ENCODE measurements at places on chromosomes 16 and 17.

GRCh38 chr17:71405101-71405500 lies 715.7 kb upstream of the SOX9 start:
- DNase-seq: no peak

DNA sequence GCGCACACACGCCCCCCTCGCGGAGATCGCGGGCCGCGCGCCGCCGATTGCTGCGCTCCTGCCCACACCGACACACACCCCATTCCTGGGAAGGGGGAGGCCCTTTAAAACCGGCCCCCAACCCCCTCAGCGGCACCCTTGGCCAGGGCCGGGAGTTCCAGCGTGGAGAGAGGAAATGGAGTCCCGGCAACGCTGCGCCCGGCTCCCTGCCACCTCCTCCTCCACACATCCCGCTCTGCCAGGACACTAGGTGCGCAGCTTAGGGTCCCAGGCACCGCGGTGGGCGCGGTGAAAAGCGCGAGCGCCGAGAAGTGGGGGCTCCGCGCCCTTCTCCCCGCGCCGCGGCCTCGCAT lies 397 bp downstream of the CDC42EP4 start:
- DNase-seq: no peak

GRCh38 chr17:80955078-80955477 lies 36.6 kb upstream of the CHMP6 start:
- no peak for DNase-seq

- no peak for DNase-seq
Observed at GRCh38 chr17:83077411-83077810, 2.0 kb upstream of the METRNL start.

- no peak for DNase-seq
Observed at GRCh38 chr17:16439303-16439791, 24.0 kb downstream of the TRPV2 start.

DNA sequence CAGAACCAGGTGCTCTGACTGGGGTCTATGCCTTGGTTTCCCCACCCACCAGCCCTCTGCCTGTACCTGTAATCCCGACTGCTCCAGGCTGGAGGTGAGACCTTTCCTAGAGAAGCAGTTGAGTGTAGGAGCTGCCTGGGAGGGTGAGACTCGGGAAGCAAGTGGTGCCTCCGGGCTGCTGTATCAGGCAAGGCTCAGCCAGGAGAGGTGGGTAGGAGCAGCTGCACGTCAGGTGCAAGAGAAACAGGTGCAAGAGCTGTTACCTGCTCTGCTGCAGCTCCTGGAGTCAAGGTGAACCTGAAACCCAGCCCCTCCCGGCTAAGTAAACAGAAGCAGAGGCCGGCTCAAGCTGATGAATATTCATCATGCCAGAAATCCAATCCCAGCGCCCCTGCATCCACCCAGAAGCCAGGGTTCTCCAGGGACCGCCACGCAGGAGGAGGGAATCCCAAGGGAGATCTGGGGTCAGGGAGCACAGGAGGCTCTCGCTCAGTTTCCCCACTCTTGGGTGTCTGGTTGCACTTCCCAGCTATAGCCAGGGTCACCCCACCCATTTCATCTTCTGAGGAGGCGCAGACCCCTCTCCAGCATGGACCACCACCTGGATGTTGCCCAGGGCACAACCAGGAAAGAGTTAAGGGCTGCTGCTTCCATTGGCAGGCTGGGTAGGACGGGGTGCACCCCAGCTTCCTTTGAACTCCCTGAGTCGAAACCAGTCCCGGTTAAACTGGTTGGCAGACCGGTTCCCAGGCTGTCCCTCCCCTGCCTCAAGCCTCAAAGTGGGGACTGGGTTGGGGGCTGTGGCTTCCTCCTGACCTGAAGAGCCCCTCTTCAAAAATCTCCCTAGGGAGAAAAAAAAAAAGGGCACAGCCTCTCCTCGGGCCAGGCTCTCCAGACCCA lies at the start of gene PRR15L:
Gene PRR15L (minus strand): TSS at position 293 of the 900 bp plus-strand sequence. CDS start 4,649 bp downstream, outside the sequence.
- peak; percentile 43 for DNase-seq

GRCh38 chr16:51399908-51400670 lies 249.0 kb upstream of the SALL1 start:
- DNase-seq: no peak

GRCh38 chr17:69428252-69428980 lies 13.9 kb downstream of the MAP2K6 start:
- DNase-seq: no peak

DNA sequence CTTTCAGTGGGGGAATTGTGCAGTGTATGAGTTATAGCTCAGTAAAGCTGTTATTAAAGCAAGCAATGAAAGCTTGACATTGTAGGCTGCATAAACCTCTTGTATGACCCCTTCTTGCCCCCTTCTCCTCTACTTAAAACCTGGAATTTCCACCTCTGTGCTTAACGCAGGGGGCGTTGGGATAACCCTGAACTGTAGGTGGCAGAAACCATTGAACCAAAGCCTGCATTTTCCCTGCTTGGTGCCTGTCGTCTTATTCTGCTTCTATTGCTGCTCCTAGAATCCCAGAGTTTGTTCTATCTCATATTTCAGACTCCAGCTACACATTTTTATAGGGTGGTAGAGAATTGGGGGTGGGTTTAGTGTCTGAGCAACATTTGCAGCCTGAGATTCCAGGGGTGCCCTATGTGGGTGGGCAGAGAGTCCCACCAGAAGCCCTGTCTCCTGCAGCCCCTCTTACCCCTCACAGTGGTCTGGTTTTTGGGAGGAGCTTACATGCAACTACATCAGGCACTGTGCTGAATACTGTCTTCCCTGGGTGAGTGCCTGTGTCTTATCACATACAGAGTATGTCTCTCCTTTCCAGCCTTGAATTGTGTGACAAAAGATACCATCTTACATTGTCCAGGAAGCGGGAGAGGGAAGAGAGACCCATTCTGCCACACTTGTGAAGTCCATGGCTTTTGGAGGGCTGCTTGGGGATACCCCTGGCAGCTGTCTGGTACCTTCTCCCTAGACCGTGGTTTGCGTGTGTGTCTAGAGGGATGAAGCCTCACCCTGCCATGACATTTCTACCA lies 407.7 kb upstream of the EEF2KMT start:
- DNase-seq: no peak

DNA sequence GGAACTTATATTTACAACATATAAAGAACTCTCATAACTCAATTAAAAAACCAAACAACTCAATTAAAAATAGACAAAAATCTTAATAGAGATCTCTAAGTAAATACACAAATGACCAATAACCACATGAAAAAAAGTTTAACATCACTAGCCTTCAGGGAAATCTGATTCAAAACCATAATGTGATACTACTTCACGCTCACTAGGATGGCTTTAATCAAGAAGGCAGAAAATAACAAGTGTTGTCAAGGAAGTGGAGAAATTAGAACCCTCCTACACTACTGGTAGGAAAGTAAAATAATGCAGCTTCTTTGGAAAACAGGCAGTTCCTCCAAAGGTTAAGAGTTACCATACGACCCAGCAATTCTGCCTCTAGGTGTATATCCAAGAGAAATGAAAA lies 8.4 kb downstream of the PHF12 start:
- DNase-seq: no peak

- DNase-seq: no peak
Observed at GRCh38 chr17:9242497-9242881, 221.2 kb downstream of the NTN1 start.

- DNase-seq: no peak
Observed at GRCh38 chr16:51849715-51850114, 697.2 kb downstream of the TOX3 start.

GRCh38 chr16:30184891-30185682 lies 1.7 kb downstream of the CORO1A start:
- no peak for DNase-seq

- no peak for DNase-seq
Observed at GRCh38 chr17:39095309-39095686, 56.1 kb downstream of the PLXDC1 start.

- DNase-seq: no peak
Observed at GRCh38 chr16:12826559-12826958, 22.9 kb upstream of the CPPED1 start.

- DNase-seq: no peak
Observed at GRCh38 chr17:80504686-80505413, 28.4 kb upstream of the NPTX1 start.

DNA sequence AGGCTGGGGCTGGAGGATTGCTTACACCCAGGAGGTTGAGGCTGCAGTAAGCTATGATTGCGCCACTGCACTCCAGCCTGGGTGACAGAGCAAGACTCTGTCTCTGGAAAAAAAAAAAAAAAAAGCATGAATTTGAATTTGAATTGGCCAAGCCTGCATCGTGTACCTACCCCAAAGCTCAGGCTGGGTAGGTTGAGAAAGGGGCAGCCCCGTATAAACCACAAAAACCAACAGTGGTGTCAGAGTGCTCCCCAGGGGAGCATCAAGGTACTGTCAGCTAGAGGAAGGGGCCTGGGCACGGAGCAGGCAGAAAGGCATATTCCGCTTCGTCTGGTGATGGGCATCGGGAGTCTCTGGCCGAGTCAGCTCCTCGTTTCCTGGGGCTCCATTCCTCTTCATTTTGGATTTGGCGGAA lies 40.9 kb downstream of the RAP1GAP2 start:
- DNase-seq: no peak

DNA sequence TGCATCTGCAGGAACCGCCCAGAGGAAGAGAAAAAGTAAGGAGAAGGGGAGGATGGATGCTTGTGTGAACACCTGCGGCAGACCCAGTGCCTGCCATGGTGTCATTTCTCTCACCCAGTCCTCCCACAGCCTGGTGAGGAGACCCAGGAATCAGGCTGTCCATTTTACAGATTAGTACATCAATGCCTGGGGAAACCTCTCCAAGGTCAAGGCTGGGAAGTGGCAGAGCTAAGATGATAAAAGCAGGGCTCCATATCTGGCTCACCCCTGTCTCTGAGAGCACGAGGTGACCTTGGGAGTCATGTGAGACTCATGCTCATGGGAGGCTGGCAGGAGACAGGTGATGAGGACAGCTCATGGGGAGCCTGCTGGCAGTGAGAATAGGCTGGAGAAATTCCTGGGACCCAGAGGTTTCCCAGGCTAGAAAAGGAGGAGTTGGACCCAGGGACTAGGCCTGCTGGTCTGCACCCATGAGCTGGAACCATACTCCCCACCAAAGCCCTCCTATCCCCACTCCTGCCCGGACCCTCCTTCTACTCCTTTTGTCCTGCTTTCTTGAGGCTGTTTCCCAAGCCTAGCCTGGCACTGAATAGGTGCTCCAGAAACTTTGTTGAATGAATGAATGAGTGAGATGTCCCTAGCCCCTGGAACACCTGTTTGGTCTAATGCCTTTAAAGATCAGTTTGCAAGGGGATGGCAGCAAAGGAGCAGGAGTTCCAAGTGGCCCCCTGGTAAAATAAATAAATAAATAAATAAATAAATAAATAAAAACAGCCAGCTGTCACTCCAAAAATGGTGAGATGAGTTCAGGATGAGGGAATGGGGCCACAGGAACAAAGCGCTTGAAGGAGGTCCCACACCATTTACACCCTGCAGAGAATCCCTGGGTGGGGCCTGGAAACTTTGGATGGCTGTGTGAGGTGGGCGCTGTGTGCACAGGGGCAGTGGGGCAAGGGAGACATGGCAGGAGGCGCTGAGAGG lies 1.6 kb downstream of the ZNF629 start:
- DNase-seq: no peak

DNA sequence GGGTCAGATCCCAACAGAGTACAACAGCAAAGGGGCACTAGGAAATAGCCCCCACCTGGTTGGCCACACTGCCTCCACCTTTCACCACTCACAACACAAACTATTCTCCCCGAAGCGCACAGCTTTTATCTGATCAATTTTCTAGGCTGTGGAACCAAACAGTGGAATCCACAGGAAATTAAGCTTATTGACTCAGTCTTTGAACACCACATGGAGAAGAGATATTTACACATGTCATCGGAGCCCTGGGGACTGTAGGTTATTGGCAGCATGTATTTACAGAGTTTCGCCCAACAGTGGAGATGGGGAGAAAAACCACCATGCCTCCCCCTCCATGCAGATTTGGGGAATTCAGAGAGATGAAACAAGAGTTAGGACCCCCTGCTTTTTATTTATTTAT lies 154.8 kb downstream of the XYLT1 start:
- no peak for DNase-seq

GRCh38 chr16:84434800-84435199 lies 66.5 kb downstream of the ATP2C2 start:
- DNase-seq: no peak

- no peak for DNase-seq
Observed at GRCh38 chr16:67965668-67966548, 2.5 kb downstream of the SLC12A4 start.

DNA sequence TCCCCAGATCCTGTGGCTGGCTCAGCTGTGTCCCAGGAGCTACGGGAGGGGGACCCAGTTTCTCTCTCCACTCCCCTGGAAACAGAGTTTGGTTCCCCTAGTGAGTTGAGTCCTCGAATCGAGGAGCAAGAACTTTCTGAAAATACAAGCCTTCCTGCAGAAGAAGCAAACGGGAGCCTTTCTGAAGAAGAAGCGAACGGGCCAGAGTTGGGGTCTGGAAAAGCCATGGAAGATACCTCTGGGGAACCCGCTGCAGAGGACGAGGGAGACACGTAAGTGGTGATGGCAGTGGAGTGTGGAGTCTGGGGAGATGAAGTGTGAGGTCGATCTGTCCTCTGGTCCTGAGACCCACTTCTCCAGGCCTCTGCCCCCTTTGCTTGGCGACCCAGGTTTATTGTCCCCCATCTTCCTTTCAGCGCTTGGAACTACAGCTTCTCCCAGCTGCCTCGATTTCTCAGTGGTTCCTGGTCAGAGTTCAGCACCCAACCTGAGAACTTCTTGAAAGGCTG lies 585 bp downstream of the WRAP53 start:
- no peak for DNase-seq

DNA sequence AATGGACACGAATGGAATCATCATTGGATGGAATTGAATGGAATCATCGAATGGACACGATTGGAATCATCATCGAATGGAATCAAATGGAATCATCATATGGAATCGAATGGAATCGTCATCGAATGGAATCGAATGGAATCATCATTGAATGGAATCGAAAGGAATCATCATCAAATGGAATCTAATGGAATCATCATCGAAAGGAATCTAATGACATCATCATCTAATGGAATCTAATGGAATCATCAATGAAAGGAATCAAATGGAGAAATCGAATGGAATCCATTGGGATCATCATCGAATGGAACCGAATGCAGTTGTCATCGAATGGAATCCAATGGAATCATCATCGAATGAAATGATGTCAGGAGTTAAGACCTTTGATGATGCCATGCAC lies 154.9 kb downstream of the SHCBP1 start:
- DNase-seq: no peak

GRCh38 chr17:19338031-19338990 lies 24.2 kb downstream of the B9D1 start:
- DNase-seq: peak; percentile 86

DNA sequence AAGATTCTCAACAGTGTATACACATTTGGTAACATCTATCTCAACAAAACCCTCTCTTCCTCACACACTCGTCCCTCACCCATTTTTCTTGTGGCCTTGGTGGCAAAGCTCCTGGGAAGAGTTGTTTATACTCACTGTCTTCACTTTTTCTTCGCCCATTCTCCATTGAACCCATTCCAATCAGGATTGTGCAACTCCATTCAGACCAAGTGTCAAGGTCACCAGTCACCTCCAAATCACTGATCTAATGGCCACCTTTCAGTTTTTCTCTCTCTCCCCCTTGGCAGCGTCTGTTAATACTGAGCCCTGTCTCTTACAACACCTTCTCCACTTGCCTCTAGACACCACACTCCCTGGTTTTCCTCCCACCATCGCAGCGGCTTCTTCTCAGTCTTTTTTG lies 8.6 kb upstream of the SLC13A5 start:
- no peak for DNase-seq
